Daoy (cell line): ENCODE measurements at places on chromosomes 12 and 14. TPM values are rescaled to one million over a fixed set of nuclear protein-coding genes. Genes with fewer than 3 reads are reported as not detected.

Gene TECPR2
- 8.8 and 15.3 TPM in 2 replicates for total RNA-seq

Gene HPD
- not detected in 2 replicates for total RNA-seq

DNA sequence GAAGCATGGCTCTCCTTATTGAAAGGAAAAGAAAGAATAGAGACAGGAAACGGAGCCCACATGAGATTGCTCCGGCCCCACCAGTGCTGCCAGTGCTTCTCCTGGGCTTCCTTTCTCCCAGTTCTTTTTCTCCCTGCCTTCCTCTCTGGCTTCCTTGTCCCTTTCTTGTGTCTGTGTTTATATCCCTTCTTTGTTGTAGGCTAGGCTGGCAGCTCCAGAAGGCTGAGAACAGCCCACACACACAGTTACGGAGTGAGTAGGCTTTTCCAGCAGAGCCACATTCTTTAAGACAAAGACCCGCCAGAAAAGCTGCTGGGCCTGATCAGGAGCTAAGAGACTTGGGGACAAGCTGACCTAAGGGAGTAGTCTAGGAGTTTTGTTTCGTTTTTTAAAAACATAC lies 13.0 kb downstream of the CIPC start:
- no peak for DNase-seq

Gene PTCSC3
- total RNA-seq, result not detected in 2 replicates

Gene VAMP1
- total RNA-seq, result 0.74 and 1.2 TPM in 2 replicates

DNA sequence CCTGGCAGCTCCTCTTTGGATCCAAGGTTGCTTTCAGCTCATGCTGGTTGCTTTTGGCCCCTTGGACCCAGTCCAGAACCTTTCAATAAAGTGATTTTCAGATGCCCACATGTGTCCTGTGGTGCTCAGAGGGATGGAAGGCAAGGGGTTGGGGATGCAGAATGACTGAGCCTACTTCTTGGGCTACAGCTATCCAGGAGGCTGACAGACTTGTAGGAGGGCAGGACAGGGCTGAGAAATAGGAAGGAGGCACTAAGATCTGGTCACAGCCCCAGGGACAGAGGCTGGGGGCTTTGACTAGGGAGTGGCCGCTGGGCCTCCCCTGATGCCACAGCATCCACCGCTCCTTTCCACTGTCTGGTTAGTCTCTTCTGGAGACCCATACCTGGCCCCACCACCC lies 1.2 kb upstream of the HOXC11 start:
- no peak for DNase-seq

Gene NGB
- not detected in 2 replicates for total RNA-seq

Gene KRT80
- 4.4 and 5.5 TPM in 2 replicates for total RNA-seq

GRCh38 chr14:22231018-22231417 lies 358.0 kb downstream of the DAD1 start:
- no peak for DNase-seq

- DNase-seq, result no peak
Measured at GRCh38 chr14:21215130-21215878, 53.9 kb downstream of the HNRNPC start.

- no peak for DNase-seq
Measured at GRCh38 chr14:101835566-101835965, 74.1 kb downstream of the PPP2R5C start.

- DNase-seq, result peak; percentile 71
Measured at GRCh38 chr14:105168979-105169507, 467 bp upstream of the JAG2 start.

GRCh38 chr12:112546339-112546738 lies 127.6 kb downstream of the PTPN11 start:
- no peak for DNase-seq

- no peak for DNase-seq
Measured at GRCh38 chr14:100873096-100873482, 30.4 kb downstream of the RTL1 start.

DNA sequence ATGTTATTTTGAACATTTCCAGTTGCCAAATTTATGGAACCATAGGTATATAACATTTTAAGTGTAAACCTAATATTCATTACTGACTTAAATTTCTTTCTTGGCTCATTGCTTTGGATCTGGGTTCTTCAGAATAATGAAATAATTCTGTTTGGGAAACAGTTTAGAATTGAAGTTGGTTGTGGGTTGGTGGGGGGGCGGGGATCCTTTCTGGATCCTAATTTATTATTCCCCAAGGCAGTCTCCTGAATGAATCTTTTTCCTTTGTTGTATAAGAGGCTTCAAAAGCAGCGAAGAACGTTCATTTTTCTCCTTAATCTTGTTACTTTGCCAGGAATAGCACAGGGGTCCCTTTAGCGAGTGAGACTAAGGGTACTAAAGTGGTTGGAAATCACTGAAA lies 325.5 kb downstream of the FOXG1 start:
- no peak for DNase-seq

- DNase-seq, result no peak
Measured at GRCh38 chr14:105047283-105048016, 17.8 kb downstream of the GPR132 start.

- no peak for DNase-seq
Measured at GRCh38 chr12:44571006-44571550, 305.0 kb downstream of the NELL2 start.

DNA sequence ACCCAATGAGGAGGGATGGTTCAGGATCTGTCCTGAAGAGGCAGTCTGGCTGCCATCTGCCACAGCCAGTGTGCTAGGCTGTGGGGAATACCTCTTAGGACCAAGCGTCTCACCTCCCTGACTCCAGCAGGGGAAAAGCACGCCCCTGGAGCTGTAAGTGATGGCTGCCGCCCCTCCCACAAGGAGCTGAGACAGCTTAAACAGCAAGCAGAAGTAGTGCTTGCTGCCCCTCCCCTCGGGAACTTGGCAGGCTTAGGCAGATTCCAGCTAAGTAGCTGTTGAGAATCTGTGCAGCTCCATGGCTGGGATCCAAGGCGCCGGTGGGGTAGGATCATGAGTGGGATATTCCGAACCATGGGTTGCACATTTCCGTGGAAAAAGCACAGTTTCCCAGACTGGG lies 360.4 kb upstream of the MDGA2 start:
- no peak for DNase-seq

Gene INF2
- total RNA-seq, result 40.6 and 48.9 TPM in 2 replicates

GRCh38 chr12:94815958-94816357 lies 165.6 kb upstream of the TMCC3 start:
- DNase-seq, result no peak

GRCh38 chr14:99736603-99737371 lies 52.7 kb downstream of the CYP46A1 start:
- no peak for DNase-seq

Gene NDRG2
- total RNA-seq, result 6.3 and 22.7 TPM in 2 replicates

DNA sequence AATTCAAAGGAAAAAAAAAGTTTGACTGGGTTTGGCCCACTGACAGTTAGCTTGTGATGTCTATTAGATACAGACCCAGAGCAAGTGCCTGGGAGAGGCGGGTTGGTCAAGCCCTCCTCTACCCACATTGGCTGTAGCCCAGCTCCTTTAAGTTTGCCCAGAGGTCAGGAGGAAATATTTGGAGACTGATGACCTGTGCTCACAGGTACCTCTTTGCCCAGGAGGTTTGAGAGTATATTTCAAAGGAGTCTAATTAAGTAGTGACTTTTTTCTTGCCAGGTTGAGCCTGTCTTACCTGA lies 21.8 kb upstream of the PDE1B start:
- no peak for DNase-seq

- DNase-seq, result no peak
Measured at GRCh38 chr12:66683822-66684221, 4.9 kb upstream of the GRIP1 start.

DNA sequence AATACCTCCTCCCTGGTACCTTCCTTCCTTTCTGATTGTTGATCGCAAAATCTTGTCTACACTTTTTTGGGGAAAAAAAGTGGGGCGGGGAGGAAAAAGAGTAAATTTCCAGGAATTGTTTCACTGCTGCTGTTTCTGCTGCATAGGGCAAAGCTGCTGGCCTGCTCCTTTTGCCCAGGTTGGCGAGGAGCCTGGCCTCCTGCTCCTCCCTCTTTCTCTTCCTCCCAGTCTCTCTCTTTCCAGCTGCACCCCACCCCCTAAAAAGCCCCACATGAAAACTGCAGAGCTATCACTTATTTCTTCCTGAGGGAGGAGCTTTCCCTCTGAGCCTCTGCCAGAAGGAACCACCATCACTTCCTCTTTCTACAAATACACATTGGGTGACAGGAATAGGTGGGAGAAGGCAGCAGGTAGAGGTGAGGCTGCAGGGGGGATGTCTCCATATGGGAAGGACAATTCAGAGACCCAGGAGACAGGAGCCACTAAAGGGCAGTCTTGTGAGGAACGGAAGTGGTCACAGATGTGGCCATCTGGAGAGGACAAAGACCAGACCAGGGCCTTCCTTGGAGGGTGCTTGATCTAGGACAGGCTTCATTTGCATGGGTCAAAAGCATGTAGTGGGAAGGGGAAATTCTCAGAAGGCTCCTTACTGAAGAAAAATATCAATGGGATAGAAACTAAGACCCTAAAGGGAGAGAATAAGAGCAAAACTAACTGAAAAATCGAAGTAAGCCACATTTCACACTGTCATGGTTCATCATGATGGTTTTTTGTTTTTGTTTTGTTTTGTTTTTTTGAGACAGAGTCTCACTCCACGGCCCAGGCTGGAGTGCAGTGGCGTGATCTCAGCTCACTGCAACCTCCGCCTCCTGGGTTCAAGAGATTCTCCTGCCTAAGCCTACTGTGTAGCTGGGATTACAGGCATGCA lies 14.8 kb downstream of the ZBTB39 start:
- DNase-seq, result no peak

Gene MGAT4C
- 0.29 TPM in 1 of 2 replicates, not detected in the other for total RNA-seq

GRCh38 chr14:100018482-100018881 lies 46.7 kb upstream of the EVL start:
- no peak for DNase-seq

- DNase-seq, result no peak
Measured at GRCh38 chr14:99674776-99675381, 9.2 kb upstream of the CYP46A1 start.

DNA sequence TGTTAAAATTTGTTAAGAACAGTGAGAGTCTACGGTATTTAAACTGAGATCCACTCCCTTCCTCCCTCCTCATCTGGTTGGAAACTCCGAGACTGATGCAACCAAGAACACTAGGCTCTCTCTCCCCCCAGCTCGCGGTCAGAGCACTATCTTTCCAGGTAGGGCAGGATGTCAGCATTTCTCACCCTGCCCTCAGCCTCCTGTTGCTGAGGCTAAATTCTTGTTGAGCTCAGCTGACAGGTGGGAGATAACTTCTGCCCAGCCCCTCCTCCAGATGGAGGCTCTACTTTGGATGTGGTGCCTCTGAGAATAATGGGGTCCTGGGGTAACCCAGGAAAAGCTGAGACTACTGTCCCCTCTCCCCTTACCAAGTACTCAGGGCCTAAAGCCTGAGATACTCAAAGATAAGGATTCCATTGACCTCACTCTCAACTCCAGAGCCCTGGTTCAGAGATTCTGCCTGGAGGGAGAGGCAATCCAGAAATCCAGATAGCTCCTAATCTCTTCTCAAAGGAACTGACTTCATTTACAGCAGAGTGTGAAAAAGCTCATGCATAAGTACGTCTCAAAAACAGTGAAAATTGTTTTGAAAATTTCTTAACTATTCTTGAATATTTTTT lies 110.1 kb downstream of the EML5 start:
- DNase-seq, result no peak

GRCh38 chr12:69994724-69995173 lies 169.7 kb downstream of the MYRFL start:
- no peak for DNase-seq

DNA sequence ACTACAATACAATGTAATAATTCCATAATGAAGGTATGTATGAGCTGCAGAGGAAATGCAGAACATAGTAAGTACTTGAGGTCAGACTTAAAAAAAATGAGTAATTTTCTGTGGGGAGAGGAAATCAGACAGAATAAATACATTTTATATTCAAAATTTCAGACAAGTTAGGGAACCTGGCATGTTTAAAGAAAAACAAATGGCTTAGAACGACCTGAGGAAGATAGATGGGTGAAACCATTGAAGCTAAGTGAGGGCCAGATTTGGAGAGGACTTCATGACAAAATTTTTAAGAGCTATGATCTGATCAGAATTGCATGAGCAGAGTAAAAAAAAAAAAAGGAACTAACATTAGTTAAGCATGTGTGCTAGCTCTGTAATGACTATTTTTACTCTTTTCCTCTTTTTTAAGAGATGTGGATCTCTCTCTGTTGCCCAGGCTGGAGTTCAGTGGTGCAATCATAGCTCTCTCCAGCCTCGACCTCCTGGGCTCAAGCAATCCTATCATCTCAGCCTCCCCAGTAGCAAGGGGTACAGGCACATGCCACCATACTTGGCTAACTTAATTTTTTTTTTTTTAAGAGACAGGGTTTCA lies 157.6 kb upstream of the PDE3A start:
- DNase-seq, result no peak

GRCh38 chr12:52350021-52350620 lies 17.2 kb downstream of the KRT85 start:
- no peak for DNase-seq

DNA sequence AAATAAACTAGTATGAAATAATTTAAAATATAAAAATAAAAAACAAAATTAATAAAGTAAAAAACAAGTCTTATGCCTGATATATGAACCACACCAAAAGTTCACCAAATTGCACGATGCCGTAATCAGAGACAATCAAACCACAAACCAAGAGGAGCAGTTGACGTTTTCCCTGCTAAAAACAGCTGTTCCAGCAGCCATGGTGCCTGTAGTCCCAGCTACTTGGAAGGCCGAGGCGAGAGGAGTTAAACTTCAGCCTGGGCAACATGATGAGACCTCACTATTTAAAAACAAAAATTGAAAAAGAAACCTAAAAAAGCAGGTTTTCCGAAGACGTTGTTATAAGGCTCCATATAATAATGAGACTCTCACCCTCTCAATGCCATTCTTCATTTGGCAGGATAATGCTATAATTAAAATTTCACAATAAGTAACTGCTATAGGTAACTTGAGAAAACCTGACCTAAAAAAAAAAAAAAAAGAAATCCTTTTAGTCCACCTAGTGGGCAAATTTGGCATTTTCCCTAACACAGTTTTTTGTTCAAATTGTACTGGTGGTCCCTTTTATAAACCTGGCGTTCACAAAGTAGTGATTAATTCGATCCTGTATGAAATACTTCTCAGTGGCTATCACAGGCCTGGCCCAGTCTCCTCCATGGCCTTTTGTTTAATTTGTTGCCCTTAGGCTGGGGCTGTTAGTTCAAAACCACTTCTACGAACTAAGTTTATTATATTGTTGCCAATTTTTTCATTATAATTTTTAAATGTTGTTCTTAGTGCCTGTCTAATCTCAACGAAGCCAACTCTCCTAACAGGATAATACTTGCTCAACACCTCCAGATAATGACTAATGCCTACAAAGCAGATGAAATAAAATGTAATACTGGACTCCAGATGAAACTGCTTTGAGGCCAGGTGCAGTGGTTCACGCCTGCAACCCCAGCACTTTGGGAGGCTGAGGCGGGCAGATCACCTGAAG lies 62.1 kb downstream of the TNFAIP2 start:
- DNase-seq, result peak; percentile 30

- peak; percentile 69 for DNase-seq
Measured at GRCh38 chr14:44778604-44779003, 183.1 kb downstream of the KLHL28 start.
